Transverse colon (tissue), 4 donors: ENCODE measurements at places on chromosomes 5 and 9. TPM values are rescaled to one million over a fixed set of nuclear protein-coding genes. Genes with fewer than 3 reads are reported as not detected.

The ZFP2 gene
- 2.0 TPM for total RNA-seq

The GNAQ gene
- 54.6 TPM for total RNA-seq

The SLC45A2 gene
- not detected for total RNA-seq

The CER1 gene
- not detected for total RNA-seq

The FOXD4 gene
- 0.32 TPM for total RNA-seq

The SLC6A7 gene
- 22.9 TPM for total RNA-seq

The STPG3 gene
- not detected for total RNA-seq

The ADAMTSL1 gene
- 39.7 TPM for total RNA-seq

The KIF20A gene
- not detected for total RNA-seq

The GHR gene
- 4.6 TPM for total RNA-seq
